Breast epithelium (tissue), 4 donors: ENCODE measurements at places on chromosomes 2 and 18. TPM values are rescaled to one million over a fixed set of nuclear protein-coding genes. Genes with fewer than 3 reads are reported as not detected.

- DNase-seq, result no peak
- H3K27me3 ChIP-seq, result no peaks in the 10 kb centered on the region
- H3K27ac ChIP-seq, result no peak overlapping the region
- H3K4me1 ChIP-seq, result no peaks in the 10 kb centered on the region
- no peak overlapping the region for H3K4me3 ChIP-seq
- no peaks in the 10 kb centered on the region for H3K36me3 ChIP-seq
Observed at GRCh38 chr18:22230471-22230945, 61.1 kb downstream of the GATA6 start.

DNA sequence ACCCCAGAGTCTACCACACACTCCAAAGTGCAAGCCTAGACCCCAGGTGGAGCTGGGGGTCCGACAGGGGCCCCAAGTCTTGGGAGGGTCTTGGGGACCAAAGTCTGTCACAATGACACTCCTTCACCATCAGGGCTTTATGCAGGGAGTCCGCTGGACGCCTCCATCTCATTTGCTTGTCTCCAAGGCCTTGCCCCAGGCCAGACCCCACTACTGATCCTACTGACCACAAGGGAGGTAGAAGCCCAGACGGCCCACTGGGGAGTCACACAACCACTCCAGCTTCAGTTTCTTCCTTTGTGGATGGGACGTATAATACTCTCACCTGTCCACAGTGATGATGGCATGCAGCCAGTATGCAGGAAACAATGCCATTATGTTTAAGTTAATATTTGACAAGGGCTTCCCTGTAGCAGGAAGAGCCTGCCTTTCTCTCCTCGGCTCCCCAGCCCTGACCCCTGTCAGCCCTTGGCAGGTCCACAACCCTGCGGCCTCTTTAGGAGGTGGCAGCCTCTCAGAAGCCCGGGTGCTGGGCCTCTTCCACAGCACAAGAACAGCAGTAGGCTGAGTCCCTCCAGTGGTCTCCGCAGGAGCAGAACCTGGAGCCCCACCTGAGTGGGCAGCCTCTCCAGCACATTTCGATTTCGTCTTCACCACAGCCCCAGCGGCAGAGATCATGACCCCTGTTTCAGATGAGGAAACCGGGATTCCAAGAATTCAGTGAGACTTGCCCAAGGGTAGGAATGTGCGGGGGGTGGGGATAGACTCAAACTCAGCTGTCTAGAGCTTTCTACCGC lies 6.5 kb downstream of the BIN1 start:
- no peak for DNase-seq
- no peaks in the 10 kb centered on the region for H3K27me3 ChIP-seq
- no peaks in the 10 kb centered on the region for H3K4me1 ChIP-seq
- no peaks in the 10 kb centered on the region for H3K36me3 ChIP-seq

DNA sequence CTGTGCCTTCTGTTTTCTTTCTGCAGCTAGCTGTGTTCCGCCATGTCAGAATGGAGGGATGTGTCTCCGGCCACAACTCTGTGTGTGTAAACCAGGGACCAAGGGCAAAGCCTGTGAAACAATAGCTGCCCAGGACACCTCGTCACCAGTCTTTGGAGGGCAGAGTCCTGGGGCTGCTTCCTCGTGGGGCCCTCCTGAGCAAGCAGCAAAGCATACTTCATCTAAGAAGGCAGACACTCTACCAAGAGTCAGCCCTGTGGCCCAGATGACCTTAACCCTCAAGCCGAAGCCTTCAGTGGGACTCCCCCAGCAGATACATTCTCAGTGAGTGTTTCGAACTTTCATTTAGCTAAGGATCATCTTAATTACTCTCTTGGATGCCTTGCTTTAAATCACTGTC lies 74.1 kb downstream of the LTBP1 start:
- no peaks in the 10 kb centered on the region for H3K4me1 ChIP-seq
- no peaks in the 10 kb centered on the region for H3K36me3 ChIP-seq
- no peak for DNase-seq
- no peaks in the 10 kb centered on the region for H3K27me3 ChIP-seq

DNA sequence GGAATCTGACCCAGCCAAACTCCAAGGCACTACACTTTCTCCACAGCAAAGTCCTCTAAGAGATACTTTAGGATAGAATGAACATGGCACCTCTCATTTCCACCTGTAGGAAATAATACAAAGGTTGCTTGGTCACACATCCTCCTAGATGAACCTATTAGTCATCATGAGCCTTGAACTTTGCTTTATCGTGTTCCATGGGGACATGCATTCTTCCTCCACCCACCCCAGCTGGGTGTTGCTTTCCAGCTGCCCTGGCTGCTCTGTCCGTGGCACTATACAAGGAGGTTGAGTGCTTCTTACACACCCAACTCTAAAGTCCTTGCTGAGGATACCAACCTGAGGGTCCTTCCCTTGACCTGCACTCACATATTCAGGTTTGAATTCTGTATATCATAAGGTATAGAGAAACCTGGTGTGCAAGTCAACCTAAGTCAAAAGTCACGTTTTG lies 52.7 kb downstream of the SPRED2 start:
- H3K36me3 ChIP-seq, result no peaks in the 10 kb centered on the region
- DNase-seq, result no peak
- H3K27me3 ChIP-seq, result no peaks in the 10 kb centered on the region
- H3K4me3 ChIP-seq, result no peak overlapping the region
- peaks cover 15% of the 10 kb centered on the region for H3K4me1 ChIP-seq
- no peak overlapping the region for H3K27ac ChIP-seq

DNA sequence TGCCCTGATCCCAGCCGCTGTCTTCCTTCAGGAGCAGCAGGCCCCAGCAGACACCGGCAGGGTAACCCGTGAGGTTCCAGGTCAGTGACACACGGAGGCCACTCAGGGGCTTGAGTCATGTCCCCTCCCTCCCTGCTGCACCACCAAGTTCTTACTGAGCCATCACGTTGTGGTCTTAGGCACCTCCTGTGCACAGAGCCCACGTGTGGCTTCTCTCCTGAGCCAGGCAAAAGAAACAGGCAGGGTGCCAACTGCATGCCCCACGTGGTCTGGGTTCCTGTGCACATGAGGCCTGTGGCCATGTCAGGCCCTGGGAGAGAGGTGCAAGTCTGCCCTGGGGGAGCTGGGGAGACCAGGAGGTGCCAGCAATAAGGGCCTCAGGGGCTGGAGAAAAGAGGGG lies 264.8 kb downstream of the KLHL29 start:
- no peak for DNase-seq
- H3K4me3 ChIP-seq, result no peak overlapping the region
- no peaks in the 10 kb centered on the region for H3K27me3 ChIP-seq
- H3K27ac ChIP-seq, result no peak overlapping the region
- H3K36me3 ChIP-seq, result no peaks in the 10 kb centered on the region

- H3K36me3 ChIP-seq, result no peaks in the 10 kb centered on the region
- H3K4me3 ChIP-seq, result no peak overlapping the region
- no peaks in the 10 kb centered on the region for H3K27me3 ChIP-seq
- DNase-seq, result no peak
Observed at GRCh38 chr18:67266246-67267237, 250.0 kb downstream of the DSEL start.

DNA sequence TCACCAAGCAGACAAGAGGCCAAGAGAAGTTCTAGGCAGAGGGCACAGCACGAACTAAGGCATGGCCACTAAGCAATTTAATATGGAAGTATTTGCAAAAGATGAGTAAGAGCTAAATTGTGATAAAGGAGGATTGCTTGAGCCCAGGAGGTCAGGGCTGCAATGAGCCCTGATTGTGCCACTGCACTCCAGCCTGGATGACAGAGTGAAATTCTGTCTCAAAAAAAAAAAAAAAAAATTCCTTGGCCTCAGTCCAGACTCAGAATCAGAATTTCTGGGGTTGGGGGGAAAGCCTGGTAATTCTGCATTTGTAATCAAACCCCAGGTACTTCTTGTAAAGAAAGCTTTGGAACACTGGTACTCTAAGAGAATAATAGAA lies 46.8 kb upstream of the RTN4 start:
- H3K27ac ChIP-seq, result no peak overlapping the region
- H3K4me3 ChIP-seq, result no peak overlapping the region
- no peaks in the 10 kb centered on the region for H3K27me3 ChIP-seq
- H3K36me3 ChIP-seq, result no peaks in the 10 kb centered on the region

Gene CFAP221
- total RNA-seq, result 3.5 TPM
